Germinal center (tissue), 1 donor: ENCODE measurements at places on chromosomes 5 and 9.

DNA sequence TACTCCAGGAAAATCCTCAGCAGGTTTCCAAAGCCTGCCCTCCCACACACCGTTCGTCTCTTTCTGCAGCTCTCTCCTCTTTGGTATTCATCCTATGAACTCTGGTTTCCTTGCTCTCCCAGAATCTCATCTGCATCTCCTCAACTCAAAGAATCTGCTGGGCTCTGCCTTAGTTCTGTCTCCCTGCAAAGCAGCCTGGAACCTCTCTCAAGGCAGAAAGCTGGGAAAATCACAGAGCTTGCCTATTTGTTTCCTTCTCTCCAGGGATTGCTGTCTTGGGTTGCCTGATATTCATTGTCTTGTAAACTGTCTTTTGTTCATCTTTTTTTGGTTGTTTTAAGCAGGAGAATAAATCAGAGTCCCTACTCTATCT is 5.3 kb upstream of the ERAP2 start:
- DNase-seq, result no peak

DNA sequence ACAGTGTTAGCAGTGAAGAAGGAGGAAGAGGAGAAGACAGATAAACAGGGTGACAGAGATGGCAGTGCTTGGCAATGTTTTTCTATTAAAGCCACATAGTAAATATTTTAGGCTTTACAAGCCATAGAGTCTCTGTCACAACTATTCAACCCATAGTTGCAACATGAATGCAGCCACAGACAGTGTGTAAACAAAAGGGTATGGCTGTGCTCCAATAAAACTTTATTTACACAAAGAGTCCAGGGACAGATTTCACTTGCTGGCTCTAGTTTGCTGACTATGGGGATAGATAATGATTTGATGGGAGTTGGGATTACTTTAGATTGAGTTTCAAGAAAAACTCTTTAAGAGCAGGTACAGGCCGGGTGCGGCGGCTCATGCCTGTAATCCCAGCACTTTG is 224.8 kb upstream of the SEMA6A start:
- no peak for DNase-seq

DNA sequence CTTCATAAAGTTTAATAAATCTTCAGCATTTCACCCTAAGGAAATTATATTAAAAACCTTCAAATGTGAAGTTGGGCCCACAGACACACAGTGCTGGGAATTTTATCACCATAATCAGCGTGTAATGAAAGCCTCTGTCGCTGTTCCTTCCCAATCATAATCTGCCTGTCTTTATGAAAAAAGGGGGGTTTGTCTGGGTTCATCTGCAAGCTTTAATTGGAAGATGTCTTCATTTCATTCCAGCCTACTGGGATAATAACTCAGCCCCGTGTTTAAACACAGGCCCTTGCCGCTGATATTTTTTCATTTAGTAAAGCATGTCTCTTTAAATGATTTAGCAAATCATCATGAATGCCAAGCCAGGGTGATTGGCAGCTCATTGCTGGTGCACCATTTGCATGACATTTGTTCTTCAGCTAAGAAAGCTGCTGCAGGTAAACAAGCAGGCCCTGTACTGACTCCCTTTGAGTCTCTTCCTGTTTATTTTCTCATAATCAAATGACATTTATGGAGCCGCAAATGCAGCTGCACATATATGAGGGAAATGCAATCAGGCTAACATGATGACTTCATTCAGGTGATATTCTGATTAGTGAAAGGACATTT is 362.9 kb upstream of the TLE4 start:
- no peak for DNase-seq

GRCh38 chr5:157574456-157575380 is 857 bp downstream of the ADAM19 start:
- peak; percentile 39 for DNase-seq

DNA sequence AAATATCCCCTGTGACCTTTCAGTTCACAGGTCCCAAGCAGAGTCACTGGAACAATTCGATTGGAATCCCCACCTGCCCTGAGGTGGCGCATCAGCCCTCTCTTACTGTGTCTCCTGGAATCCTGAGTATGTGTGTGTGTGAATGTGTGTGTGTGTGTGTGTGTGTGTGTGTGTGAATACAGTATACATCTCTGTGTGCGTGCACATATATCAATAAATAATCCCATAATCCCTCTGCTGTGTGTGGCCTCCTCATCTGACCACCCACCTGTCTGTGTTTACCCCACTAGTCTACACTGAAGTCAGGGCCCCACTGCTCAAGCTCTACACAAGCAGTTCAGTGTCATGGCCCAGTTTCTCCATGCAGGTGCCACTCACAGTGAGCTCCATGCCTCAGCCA is 187.4 kb downstream of the ERCC6L2 start:
- no peak for DNase-seq

DNA sequence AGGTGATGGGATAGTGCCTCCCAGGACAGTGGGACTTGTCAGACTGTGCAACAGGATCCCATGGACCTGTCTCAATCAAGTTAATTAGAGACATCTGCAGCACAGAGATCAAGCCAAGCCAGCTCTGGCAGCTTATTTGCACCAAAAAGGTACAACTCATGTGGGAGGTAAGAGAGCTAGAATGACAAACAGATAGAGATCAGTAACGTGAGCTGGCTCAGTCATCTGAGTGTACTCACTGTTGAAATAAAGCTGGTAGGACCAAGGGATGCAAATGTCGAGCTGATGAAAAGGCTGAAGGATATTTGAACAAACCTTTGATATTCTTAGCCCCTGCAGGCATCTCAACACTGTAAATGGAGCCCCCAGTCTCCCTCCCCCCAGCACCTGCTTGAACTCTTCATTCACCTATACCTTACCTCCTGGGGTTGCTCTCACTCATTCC is 198.1 kb downstream of the EFNA5 start:
- DNase-seq, result no peak

DNA sequence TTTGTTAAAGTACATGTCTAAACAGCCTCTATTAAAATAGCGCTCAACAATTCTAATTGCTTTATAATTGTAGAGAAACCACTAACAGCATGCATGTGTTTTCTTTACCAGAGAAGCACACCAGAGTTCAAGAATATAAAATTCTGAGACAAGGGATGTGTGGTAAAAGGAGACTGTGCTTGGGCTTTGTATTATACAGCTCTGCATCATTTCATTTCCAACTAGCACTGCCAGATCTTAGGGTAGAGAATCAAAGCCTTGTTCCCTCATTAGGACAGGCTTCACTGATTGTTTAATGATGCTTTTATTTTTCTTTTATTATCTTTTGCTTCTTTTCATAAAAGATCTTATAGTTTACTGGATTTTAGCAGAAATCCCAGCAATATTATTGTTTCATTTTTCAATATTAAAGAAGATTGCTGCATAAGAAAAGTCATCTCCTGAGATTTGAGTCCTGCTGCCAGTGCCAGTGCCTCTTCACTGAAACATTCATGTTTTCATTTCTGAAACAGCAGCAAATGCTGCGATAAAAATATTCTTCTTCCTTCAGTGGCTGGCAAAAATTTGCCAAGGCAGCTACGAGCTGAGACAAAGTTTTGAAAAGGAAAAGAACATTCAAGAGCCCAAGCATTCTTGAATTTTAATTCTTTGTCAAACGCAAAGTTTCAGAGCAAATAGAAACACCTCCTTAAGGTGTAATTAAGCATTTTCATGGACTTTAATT is 491.0 kb upstream of the PIK3R1 start:
- no peak for DNase-seq

- DNase-seq, result no peak
Observed at GRCh38 chr5:151721812-151722391, 35.2 kb upstream of the SPARC start.

GRCh38 chr5:14896131-14896530 is 24.6 kb upstream of the ANKH start:
- DNase-seq, result no peak

GRCh38 chr5:103364074-103364473 is 105.5 kb downstream of the MACIR start:
- no peak for DNase-seq

DNA sequence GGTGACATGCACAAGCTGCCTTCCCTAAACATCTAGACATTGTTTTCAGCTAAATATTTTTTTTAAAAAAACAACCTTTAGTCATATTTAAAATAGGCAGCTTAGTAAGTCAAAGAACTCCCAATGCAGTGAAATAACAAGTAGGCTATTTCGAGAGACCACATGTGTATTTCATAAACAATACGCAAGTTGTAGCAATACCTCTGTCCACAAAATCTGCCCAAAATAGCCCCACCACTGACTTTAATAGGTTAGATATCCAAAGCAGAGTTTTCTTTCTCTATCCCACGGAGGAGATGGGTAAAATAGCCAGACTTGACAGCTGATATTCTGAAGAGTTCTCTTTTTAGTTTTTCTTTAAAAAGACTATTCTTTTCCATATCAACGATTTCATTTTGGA is 1.2 kb downstream of the SLC24A2 start:
- no peak for DNase-seq

GRCh38 chr9:84756731-84757130 is 87.2 kb downstream of the NTRK2 start:
- DNase-seq, result no peak

DNA sequence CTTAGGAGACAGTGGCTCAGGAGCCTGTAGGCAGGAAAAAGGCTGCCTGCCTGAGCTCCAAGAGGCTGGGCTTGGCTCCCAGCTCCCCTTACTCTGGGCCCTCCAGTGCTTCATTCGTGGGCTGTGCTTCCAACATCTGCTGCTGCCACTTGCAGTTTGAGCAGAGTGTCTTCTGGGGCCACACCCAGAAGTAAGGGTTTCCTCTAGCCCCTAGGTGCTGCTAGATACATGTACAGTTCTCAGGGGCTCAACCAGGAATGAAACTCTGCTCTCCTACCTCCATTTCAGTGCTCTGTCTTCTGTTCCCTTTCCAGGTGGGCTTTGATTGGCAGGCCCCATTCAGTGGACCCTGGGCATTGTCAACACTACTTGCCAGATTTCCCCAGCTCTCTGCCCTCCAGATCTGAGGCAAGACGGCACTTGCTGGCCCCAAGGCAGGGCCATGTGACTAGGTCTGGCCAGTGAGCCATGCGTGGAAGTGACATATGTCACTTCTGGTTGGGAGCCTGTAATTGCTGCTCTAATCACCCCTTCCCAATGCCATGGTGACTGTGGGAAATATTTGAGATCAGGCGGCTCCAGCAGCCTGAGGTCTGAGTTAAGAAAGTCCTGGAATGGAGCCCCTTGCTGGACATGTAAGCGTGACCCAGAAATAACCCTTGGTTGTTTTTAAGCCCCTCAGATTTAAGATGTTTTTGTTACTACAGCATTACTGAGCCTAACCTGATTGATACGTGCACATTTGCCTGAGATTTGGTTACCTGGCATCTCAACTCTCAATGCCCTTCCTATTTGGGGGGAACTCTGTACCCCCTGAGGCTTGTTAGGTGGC is 9.4 kb upstream of the BOD1 start:
- DNase-seq, result no peak

- DNase-seq, result no peak
Observed at GRCh38 chr5:181134259-181134658, 3.3 kb upstream of the OR2V1 start.

DNA sequence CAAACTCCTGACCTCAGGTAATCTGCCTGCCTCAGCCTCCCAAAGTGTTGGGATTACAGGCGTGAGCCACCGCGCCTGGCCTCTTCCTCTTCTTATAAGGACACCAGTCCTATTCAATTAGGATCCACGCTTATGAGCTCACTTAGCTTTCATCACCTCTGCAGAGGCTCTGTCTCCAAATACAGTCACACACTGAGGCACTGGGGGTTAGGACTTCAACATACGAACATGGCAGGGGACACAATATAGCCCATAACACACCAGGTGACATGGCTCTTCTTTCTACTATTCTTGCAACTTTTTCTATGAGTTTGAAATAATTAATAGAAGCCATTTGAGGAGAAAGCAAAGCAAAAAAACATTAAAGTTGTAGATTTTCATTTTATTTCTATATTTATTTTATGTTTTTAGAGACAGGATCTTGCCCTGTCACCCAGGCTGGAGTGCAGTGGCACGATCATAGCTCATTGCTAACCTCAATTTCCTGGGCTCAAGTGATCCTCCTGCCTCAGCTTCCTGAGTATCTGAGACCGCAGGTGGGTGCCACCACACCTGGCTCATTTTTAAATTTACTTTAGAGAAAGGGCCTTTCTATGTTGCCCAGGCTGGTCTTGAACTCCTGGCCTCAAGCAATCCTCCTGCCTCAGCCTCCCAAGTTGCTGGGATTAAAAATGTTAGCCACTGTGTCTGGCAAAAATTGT is 6.0 kb upstream of the PRRT1B start:
- DNase-seq, result no peak

GRCh38 chr9:13900449-13900848 is 413.5 kb downstream of the NFIB start:
- no peak for DNase-seq
